ENCODE measurements at places on chromosomes 2 and 18. TPM values are rescaled to one million over a fixed set of nuclear protein-coding genes. Genes with fewer than 3 reads are reported as not detected.
A peak's percentile ranks its signal among the peaks of the same experiment; 100 is the strongest.

- DNase-seq: no peak
These were observed 769.6 kb upstream of the CRIM1 start for GRCh38 chr2:35585972-35586371.

The NFE2L2 gene
- 21.1 TPM for total RNA-seq

DNA sequence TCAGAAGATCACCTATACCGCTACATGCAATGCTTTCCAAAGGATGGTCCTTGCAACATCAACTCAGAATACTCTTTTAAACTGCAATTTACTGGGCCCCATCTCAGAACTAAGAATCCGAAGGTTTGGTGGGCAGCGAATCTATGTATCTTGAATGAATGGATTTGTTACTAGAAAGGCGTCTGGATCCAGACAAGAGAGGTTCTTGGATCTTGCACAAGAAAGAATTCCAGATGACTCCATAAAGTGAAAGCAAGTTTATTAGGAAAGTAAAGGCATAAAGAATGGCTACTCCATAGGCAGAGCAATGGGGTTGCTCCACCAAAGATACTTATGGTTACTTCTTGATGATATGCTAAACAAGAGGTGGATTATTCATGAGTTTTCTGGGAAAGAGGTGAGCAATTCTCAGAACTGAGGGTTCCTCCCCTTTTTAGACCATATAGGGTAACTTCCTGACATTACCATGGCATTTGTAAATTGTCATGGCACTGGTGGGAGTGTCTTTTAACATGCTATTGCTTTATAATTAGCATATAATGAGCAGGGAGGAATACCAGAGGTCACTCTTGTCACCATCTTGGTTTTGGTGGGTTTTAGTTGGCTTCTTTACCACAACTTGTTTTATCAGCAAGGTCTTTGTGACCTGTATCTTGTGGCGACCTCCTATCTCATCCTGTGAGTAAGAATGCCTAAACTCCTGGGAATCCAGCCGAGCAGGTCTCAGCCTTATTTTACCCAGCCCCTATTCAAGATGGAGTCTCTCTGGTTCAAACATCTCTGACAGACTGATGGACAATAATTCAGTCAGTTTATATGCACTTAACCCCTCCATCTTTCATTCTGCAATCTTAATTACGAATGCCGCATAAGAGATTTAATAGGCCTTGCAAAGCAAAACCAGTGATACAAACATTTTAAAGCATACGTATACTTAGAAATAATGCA, 7.5 kb upstream of the RMDN2 start:
- no peak for DNase-seq

DNA sequence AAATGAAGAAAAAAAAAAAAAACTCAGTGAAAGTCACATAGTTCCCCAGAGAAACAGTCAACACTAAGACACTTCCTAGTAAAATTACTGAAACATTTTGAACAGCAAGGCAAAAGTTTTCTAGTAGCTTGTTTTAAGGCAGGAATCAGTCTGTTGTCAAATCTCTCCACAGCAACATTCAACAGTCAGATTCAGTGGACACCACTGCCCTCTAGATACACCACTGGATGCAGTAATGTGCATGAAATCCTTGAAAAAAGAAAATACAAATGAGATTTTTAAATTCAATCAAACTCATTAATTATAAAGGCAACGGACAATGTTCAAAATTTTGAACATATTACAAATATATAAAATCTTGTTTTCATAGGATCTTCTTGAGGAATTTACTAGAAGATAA, 46.4 kb downstream of the GRB14 start:
- DNase-seq: no peak

DNA sequence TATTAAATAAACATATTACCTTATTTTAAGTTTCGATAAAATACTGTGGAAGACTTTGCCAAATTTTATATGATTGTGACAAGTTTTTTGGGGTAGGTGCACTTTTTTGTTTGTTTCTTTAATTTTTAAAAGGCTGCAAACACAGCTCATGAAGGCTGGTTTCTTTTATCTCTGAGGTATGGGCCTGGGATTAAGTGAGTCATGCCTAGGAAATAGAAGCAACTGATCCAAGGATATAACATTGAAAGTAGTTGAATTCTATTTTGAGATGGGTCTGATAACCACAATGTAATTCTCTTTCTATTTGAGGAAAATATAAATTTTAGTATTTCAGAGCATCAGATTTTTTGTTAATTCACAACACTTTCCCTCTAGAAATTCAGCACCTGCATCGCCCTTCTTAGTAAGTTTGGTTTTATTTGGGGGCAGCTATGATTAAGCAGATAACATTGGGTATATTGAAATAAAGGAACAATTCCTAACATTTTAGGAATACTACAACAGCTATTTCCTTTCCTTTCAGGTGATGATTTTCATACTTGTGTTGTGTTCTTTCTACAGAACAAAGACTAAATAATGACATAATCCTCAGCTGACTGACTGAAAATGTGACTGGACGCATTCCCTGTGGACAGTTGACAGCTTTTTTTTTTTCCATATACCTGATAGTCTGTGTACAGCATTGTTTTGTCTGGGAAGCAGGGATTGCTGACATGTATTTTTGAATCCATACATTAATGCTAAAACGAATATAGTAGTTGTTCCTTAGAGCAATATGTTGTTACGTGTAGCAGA, 16.8 kb downstream of the RBM45 start:
- DNase-seq: no peak

- DNase-seq: no peak
These were observed 60.5 kb downstream of the RIT2 start for GRCh38 chr18:43054815-43055519.

GRCh38 chr2:217261452-217261851, 401.6 kb upstream of the TNP1 start:
- DNase-seq: no peak

GRCh38 chr18:61216051-61216450, 117.2 kb upstream of the CDH20 start:
- DNase-seq: peak; percentile 81

GRCh38 chr2:134532537-134532936, 186.3 kb downstream of the TMEM163 start:
- DNase-seq: no peak

- no peak for DNase-seq
These were observed 22.3 kb downstream of the SEMA4F start for GRCh38 chr2:74676331-74676730.

DNA sequence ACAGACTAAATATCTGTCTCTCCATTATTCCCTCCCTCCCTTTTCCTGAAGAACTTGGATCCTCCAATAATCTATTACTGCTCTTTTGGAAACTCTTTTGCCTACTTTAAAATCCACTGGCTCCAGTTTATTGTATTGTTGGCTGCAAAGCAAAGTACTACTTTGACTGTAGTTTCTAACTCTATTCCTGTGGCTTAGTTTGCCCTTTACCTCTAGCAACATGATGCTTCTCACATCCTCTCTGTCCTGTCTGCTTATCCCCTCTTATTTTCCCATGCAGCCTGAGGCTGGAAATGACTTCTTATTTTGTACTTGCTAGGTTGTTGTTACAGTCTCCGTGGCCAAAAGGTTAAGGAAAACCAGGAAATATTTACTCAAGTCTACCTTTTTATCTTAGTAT, 26.8 kb downstream of the PDK1 start:
- no peak for DNase-seq

- DNase-seq: no peak
These were observed 215.3 kb upstream of the DSEL start for GRCh38 chr18:67731851-67732250.

The FOXI3 gene
- total RNA-seq: 0.36 TPM

The UGT1A4 gene
- total RNA-seq: not detected

The ARHGEF33 gene
- 26.1 TPM for total RNA-seq

DNA sequence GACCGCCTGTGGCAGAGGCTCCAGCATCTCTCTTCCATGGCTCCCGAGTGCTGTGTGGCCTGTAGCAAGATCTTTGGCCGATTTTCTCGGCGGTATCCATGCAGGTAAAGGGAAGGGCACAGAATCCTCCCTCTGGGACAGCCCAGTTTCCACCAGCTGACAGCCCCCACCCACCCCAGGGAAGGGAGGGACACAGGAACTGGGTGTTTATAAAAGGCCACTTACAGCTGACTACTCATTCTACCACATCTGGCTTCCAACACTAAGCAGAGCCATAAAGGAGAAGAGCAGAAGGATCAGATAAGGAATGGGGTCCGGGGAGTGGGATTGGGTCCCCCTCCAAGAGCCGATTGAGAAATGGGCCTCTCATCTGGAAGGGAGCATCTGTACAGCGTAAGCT, 20.2 kb downstream of the RUFY4 start:
- no peak for DNase-seq

The SERPINB12 gene
- not detected for total RNA-seq

DNA sequence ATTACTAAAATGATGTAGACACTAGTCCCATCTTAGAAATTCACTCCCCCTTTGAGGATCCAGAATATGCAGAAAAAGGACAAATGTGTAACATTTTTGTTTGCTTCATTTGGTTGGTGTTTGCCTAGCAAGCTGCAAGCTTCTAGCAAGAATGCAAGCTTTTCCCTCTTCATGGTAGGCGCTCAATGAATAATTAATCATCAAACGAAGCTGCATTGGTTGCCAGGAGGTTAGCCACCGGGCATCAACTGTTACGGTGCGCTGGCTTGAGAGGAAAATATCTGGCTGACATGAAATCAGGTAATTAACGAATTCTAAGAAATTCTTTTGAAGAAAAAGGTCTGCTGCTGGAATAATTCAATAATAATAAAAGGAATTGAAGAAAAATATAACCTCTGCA, 341.0 kb upstream of the KYNU start:
- no peak for DNase-seq

The ATOH8 gene
- 13.2 TPM for total RNA-seq

The GNAL gene
- total RNA-seq: 40.9 TPM

GRCh38 chr2:201233812-201234662, 26.3 kb upstream of the CASP8 start:
- no peak for DNase-seq

- no peak for DNase-seq
These were observed 125.0 kb upstream of the MSH6 start for GRCh38 chr2:47657886-47658489.

- DNase-seq: no peak
These were observed 272.2 kb downstream of the C1D start for GRCh38 chr2:67790622-67791021.

The COL3A1 gene
- total RNA-seq: 303 TPM

GRCh38 chr2:105243961-105244360, 2.4 kb downstream of the GPR45 start:
- DNase-seq: no peak

The ORMDL1 gene
- 59.0 TPM for total RNA-seq

The GLI2 gene
- 8.9 TPM for total RNA-seq

Data from cerebellum (tissue), 4 donors.